Fibroblast of the conjunctiva (primary cell): ENCODE measurements at places on chromosomes 4 and X.
A peak's percentile ranks its signal among the peaks of the same experiment; 100 is the strongest.

GRCh38 chrX:1661048-1661921 lies 46.4 kb downstream of the ASMT start:
- DNase-seq = no peak

- no peak for DNase-seq
These were observed 15.1 kb downstream of the PRIMPOL start for GRCh38 chr4:184664445-184665210.

GRCh38 chr4:77990904-77991358 lies 66.2 kb upstream of the FRAS1 start:
- no peak for DNase-seq

GRCh38 chr4:109675181-109675580 lies 28.1 kb downstream of the CASP6 start:
- no peak for DNase-seq

DNA sequence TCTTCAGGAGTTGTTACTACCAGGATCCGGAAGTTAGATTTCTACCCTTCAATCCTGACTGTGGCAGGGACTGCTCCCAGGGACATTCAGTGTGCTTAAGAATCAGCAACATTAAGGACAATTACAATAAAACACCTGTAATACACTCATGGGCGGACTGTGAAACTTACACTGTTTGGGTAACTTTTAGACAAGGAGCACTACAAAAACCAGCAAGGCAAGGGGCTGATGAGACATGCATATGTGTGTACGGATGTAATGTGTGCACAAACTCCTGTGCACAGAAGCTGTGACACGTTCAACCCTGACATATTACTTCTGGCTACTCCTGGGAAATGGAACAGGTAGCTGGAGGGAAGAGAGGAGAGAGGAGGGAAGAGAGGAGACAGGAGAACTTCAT lies 75.8 kb downstream of the FAT1 start:
- DNase-seq = no peak

- DNase-seq = no peak
These were observed 29.6 kb downstream of the KDM5C start for GRCh38 chrX:53195401-53195800.

DNA sequence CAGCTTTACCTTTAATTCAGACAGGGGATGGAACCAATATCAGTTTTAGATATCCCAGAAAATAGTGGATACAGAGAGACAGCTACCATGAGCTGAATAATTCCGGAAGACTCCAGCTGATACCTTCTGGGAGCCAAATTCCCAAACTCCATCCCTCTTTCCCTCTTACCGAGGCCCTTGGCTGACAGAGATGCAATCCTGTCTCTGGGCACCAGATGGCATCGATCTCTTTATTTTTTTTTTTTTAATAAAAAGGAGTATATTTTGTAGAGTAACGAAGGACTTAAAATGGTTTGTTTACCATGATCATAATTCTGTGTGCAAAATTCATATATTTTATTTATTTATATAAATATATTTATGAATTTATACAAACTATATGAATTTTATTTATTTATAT lies 31.0 kb downstream of the RAB40A start:
- DNase-seq = no peak

GRCh38 chr4:152525878-152526277 lies 10.0 kb downstream of the FBXW7 start:
- DNase-seq = no peak

GRCh38 chr4:165325732-165326512 lies 1.5 kb upstream of the MSMO1 start:
- peak; percentile 65 for DNase-seq

DNA sequence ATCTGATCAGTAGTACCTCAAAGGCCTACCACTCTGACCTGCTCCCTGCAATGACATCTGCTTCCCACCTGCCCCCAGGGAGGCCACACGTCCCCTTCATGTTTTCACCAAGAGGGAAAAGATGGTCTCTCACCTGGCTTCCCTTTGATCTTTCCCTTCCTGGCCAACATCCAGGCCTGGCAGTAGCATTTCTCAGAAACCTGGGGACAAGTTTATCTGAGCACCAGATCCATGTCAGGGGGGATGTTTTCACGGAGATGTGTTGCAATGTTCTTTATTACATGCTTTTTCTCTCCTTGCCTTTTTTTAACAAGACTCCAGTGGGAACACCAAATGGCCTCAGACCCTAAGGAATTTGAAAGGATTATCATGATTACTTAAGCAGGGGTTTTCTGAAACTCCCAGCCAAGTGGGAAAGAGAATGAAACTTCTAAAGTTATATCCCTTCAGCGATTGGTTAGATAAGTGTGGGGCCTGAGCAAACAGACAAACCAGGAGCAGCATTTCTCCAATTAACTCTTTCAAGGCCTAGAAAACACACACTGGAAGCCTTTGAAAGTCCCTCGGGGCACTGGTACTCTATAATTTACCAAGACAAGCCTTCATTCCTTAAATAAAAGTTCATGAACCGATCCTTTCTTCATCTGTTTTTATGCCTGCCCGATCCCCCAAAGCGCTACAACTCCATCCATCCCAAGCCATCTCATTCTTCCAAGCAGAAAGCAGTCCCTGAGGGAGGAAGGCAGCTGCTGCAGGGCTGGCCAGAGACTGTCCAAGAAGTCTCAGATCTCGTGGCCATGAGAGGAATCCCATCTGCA lies 94.1 kb downstream of the BCOR start:
- no peak for DNase-seq

GRCh38 chr4:176680668-176681180 lies 112.0 kb downstream of the VEGFC start:
- no peak for DNase-seq

DNA sequence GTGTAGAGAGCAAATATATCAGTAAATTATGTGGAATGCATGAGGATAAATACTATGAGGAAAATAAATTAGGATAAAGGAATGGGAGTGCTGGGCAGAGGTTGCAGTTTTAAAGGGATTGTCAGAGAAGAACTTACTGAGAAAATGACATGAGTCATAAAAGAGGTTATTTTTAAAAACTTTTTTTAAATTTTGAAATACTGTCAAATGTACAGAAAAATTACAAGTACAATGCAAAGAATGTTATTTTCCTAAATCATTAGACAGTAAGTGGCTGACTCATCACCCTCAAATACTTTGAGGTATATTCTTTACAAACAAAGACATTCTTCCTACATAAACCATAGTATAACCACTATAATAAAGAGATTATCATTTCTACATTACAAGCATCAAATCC lies 29.8 kb upstream of the H2AZ1 start:
- no peak for DNase-seq

GRCh38 chrX:130869239-130869638 lies 33.8 kb downstream of the ENOX2 start:
- no peak for DNase-seq

- no peak for DNase-seq
These were observed 689.3 kb downstream of the CENPC start for GRCh38 chr4:66855956-66856355.

DNA sequence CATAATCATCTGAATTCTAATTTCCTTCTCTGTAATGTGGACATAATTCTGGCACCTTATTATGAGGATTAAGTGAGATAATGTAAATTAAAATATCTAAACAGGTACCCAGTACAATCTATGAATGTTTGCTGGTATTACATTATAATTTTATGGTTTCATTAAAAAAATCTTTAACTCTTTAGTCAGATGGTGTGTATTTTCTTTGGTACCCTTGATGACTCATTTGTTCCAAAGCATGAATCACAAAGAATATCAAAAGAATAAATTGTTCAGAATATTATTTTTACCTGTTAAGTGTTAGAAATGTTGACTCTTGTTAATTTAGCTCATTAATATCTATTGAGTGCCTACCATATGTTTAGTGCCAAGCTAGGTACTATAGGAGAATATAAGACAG lies 74.3 kb downstream of the SNX25 start:
- DNase-seq = peak; percentile 9

- DNase-seq = no peak
These were observed 242.7 kb upstream of the ETNPPL start for GRCh38 chr4:109005523-109005922.

DNA sequence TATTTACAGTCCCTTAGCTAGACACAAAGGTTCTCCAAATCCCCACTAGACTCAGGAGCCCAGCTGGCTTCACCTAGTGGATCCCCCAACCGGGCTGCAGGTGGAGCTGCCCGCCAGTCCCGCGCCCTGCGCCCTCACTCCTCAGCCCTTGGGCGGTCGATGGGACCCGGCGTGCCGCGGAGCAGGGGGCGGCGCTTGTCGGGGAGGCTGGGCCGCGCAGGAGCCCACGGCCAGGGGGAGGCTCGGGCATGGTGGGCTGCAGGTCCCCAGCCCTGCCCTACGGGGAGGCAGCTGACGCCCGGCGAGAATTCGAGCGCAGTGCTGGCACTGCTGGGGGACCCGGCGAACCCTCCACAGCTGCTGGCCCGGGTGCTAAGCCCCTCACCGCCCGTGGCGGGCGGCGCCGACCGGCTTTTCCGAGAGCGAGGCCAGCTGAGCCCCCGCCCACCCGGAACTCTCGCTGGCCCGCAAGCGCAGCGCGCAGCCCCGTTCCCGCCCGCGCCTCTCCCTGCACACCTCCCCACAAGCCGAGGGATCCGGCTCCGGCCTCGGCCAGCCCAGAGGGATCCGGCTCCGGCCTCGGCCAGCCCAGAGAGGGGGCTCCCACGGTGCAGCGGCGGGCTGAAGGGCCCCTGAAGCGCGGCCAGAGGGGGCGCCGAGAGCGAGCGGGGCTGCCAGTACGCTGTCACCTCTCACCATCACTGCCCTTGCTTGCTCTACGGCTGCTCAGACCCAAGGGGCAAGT lies 39.4 kb downstream of the WFS1 start:
- no peak for DNase-seq

- no peak for DNase-seq
These were observed 14.7 kb downstream of the HELQ start for GRCh38 chr4:83440899-83441298.

- peak; percentile 58 for DNase-seq
These were observed at the start of gene TMEM47 for GRCh38 chrX:34656842-34657725. Gene TMEM47 (minus strand): TSS chrX:34657285. CDS start chrX:34657029, 256 bp downstream.

DNA sequence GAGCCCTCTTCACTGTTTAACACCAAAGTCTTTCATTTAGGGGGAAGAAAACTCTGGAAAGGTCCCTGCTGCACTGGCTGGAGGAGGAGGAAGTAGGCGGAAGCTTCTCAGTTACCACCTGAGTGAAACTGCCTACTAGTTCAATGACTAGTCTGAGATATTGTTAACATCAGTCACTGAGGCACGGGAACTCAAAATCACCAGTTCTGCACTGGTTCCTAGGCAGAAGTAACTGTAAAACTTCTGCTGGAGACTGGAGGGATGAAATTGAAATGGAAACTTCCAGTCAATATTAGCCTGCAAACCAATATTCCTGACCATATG lies 178.3 kb downstream of the SNCA start:
- no peak for DNase-seq

DNA sequence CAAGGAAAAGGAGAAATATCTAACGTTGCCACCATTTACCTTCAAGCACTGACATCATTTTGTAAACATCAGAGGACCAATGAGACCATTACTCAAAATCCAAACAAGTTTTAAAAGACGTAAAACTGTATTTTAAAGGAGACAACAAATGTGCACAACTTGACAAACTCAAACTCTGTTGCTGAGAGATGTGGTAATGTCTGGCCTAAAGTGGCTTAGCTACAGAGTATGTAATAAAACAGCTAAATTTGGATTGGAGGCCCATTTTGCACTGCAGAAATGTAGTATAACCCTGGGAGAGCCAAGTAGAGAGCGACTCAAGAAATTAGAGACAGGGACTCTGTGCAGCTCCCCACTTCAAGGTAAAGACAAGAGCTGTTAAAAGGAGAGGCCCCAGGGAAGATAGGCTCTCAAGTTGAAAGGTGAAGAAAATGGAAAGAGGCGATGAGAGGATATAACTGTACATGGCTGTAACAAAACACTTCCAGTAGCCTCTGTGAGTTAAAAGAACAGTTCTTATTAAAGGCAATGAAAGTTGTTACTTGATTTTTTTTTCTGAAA lies 20.3 kb downstream of the UNC5C start:
- no peak for DNase-seq

DNA sequence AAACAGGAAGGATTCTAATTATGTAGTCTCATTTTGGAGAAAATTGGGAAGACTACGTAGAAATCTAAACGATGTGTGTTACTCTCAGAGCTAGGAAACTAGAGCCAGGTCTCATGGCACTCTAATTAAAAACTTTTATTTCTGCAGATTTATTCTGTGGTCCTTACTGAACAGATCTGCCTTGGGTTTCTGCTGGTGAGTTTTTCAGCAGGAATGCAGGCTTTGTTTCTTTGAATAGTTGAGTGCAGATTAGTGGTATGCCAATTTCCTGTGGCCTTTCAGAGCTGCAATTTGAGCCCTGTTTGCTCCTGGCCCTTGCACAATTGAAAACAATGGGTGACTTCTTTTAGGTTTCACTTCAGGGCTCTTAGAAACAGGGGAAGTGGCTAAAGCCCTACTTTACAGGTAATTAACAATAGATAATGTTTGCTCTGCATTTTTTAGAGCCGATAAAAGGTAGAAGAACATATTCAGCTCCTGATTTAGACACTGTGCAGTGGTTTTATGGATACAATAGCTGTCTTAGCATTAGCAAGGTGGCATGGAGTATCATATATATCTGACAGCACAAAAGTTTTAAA lies 21.8 kb downstream of the SPRY1 start:
- DNase-seq = peak; percentile 64

DNA sequence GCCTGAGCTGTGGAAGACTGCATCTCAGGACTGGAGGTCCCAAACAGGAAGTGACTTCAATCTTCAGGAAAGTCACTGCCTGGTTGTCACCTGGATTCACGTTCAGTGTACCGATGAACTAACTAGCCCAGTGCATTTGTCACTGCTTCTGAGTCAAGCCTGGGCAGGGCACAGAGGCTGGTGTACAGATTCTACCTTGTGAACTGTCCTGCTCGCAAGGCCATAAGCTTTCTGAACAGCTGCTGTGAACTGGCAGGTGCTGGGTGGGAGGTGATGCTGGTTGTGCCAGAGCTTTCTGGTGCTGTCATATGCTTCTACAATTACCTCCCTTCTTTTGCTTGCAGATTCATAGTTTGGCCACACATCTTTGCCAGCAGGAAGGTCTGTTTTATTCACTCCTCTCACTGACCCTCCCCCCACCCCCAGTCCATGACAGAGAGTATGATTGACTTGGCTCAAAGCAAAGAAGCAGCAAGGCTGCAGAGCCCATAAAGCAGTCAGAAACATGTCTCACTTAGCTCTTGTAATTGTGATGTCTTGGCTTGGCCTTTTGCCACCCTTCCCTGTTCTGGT lies 40.5 kb downstream of the ZCCHC12 start:
- no peak for DNase-seq

DNA sequence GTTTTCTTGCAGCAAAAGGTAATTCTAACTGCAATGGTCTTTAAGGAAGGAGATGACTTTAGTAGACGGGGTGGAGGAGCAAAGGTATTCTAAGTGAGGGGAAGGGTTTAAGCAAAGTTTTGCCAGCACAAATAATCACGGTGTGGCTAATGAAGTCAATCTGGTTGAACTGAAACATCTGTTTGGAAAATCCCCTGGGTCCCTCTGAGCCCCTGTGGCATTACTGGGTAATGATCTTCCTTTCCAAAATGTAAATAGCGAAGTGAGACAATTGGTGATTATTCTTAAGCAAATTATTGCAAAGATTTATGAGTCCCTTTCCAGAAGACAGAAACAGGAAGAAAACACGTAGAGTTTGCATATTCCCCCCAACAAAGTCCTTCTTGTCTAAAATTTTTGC lies 47.2 kb downstream of the FGFBP1 start:
- no peak for DNase-seq
